A172 (cell line): ENCODE measurements at places on chromosomes 11 and 22. TPM values are rescaled to one million over a fixed set of nuclear protein-coding genes. Genes with fewer than 3 reads are reported as not detected.
A peak's percentile ranks its signal among the peaks of the same experiment; 100 is the strongest.

DKK3 gene
- total RNA-seq = 439 and 474 TPM in 2 replicates

PRR33 gene
- total RNA-seq = not detected in 2 replicates

- DNase-seq = no peak
Measured at GRCh38 chr22:19818324-19819207, 36.1 kb downstream of the GNB1L start.

C11orf86 gene
- not detected in 2 replicates for total RNA-seq

DNA sequence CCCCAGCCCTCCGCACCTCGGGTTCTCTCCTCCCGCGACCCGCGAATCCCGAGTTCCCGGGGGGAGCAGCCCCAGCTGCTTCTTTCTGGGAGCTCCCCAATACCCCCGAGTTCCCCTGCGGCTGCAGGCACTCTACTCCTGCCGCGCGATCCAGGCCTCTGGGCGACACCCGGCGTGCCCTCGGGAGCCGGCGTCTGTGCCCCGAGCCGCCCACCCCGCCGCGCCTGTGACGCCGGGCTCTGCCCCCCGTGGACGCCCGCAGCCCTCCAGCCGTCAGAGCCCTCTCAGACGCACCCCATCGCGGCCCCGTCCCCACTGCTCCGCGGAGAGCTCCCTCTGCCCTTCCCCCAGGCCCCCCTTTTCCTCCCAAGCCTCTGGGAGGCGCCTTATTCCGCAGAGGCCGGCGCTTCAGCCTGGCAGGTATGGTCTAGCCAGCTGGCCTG lies 422 bp downstream of the GLB1L2 start:
- no peak for DNase-seq

DNA sequence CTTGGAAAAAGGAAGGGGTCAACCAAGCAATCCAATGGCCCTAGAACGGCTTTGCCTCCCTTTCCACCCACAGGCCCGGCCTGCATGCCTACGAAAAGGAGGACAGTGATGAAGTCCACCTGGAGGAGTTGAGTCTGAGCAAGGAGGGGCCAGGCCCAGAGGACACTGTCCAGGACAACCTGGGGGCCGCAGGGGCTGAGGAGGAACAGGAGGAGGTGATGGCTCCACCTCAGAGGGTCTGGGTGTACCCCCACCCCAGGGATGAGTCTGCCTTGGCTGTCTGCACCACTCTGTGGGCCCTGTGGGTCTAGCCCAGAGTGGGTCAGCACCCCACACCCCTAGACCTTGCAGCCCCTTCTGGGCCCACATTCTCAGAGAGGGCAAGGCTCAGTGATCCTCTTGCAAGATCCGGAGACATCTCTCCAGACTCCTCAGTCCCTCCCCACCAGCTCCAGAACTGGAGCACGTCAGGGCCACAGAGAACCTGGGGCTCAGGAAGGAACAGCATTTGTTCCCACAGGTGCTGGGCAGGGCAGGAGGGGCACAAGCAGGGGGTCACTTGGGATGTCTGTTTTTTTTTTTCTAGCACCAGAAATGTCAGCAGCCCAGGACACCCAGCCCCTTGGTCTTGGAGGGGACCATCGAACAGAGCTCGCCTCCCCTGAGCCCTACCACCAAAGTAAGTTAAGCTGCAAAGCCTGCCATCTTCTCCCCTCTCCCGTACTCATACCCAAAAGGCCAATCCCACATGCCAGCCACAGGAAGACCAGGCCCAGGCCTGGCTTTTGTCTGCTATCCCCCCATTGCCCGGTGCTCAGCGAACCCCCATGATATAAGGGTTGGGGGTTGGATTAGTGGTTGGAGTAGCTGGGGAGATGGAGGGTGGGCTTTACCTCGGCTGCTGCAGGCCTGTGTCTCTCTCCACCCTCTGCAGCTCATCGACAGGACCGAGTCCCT lies 8.1 kb downstream of the PRR33 start:
- DNase-seq = no peak

BACE1 gene
- total RNA-seq = 12.3 and 13.2 TPM in 2 replicates

- DNase-seq = peak; percentile 84
Measured at GRCh38 chr22:32050678-32051515, 7.8 kb downstream of the SLC5A1 start.

TIGD3 gene
- 2.0 and 3.5 TPM in 2 replicates for total RNA-seq

SPDYC gene
- total RNA-seq = not detected in 2 replicates

- DNase-seq = no peak
Measured at GRCh38 chr11:122879785-122880184, 2.8 kb upstream of the JHY start.

DNA sequence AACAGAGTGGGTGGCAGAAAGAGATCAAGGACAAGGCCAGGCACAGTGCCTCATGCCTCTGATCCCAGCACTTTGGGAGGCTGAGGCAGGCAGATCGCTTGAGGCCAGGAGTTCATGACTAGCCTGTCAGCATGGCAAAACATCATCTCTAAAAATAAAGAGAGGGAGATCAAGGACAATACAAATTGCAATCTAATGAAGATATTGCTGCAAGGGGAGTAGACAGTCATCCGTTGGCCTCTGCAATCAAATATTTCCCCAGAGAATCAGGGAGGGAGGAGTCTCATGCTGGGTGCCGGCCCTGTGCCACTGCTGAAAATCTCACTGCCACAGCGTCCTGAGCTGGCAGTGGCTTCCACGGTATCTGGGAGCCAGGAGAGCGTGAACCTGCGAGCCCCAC lies 19.4 kb upstream of the IL17RA start:
- no peak for DNase-seq

DNA sequence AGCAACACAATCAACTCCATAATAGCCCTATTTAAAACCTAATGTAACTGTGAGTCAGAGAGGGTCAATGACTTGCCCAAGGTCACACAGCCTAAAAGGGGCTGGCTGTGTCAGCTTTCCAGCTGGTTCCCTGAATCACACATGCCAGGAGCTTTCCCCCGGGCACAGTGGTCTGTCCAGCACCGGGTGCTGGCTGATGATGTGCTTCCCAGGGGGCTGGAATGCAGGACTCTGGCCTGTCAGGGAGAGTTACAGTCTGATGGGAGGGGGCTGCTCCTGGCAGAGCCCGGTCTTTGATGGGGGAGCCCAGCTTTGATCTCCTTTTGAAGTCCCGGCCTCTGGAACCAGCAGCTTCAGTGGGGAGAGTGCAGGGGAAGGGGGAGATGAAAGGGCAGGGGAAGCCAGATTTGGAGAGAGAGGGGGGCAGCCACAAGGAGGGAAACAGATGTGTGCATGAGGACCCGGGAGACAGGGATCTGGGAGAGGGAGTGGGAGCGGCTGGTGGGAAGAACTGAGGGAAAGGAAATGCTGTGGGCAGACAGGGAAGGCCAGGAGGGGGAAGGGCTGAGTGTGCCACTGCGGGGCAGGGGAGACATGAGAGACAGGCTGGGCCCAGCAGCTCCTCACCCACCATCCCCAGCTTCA lies 102.7 kb downstream of the NECTIN1 start:
- no peak for DNase-seq

- no peak for DNase-seq
Measured at GRCh38 chr11:33266393-33267215, 9.4 kb downstream of the HIPK3 start.

- DNase-seq = peak; percentile 2
Measured at GRCh38 chr11:91265946-91266345, 958.7 kb upstream of the FAT3 start.

GRCh38 chr22:19970031-19970478 lies 28.4 kb upstream of the TXNRD2 start:
- DNase-seq = no peak

MAP6 gene
- total RNA-seq = 8.9 and 10.6 TPM in 2 replicates

DNA sequence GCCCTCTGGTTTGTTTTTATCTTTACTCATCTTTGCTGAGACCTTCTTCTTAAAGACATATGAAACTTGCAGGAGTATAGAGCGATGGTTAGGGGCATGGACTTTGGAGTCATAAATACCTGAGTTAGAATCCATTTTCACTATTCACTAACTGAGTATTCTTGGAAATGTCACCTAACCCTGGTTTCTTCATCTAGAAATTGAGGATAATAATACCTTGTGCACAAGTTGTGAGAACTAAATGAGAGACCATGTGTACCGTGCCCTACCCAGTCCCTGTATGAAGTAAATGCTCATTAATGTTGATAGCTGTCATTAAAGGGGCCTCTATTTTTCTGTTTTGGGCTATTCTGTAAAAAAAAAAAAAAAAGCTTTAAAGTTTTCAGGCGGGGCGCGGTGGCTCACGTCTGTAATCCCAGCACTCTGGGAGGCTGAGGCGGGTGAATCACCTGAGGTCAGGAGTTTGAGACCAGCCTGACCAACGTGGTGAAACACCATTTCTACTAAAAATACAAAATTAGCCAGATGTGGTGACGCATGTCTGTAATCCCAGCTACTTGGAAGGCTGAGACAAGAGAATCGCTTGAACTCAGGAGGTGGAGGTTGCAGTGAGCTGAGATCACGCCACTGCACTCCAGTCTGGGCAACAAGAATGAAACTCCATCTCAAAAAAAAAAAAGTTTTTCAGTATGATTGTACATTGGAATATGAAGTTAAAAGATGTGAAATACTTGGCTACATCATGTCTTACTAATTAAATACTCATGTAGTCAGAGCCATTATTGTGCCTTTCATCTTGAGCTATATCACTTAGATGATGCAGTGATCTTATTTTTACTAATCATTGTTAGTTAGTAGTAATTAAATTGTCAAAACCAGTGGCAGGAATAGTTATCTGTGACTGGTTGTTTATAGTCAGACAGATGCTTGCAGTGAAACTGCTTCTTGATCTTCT lies 95.0 kb downstream of the AMOTL1 start:
- DNase-seq = no peak

- peak; percentile 66 for DNase-seq
Measured at GRCh38 chr11:8219257-8220021, 44.2 kb downstream of the LMO1 start.

- peak; percentile 25 for DNase-seq
Measured at GRCh38 chr11:3165152-3165705, at the start of gene OSBPL5. Gene OSBPL5 (minus strand): TSS chr11:3165310. CDS start chr11:3129148, 36,162 bp downstream.

DNA sequence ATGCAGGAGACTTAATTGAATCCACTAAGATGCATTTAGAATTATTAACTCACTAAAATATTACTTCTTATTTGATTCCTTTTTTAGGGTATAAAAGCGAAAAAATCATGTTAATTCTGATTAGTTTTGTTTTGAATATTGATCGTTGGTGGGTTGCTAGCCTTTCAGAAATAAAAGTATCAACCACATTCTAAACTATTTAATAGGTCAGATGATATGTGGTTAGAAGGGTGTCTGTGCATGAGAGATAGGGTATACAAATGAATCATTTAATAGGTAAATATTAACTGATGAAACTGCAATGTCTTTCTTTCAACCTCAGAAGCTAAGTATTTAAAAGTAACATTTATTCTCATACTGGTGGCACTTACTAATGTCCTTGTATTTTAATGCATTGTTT lies 515.1 kb downstream of the CNTN5 start:
- DNase-seq = no peak

DNA sequence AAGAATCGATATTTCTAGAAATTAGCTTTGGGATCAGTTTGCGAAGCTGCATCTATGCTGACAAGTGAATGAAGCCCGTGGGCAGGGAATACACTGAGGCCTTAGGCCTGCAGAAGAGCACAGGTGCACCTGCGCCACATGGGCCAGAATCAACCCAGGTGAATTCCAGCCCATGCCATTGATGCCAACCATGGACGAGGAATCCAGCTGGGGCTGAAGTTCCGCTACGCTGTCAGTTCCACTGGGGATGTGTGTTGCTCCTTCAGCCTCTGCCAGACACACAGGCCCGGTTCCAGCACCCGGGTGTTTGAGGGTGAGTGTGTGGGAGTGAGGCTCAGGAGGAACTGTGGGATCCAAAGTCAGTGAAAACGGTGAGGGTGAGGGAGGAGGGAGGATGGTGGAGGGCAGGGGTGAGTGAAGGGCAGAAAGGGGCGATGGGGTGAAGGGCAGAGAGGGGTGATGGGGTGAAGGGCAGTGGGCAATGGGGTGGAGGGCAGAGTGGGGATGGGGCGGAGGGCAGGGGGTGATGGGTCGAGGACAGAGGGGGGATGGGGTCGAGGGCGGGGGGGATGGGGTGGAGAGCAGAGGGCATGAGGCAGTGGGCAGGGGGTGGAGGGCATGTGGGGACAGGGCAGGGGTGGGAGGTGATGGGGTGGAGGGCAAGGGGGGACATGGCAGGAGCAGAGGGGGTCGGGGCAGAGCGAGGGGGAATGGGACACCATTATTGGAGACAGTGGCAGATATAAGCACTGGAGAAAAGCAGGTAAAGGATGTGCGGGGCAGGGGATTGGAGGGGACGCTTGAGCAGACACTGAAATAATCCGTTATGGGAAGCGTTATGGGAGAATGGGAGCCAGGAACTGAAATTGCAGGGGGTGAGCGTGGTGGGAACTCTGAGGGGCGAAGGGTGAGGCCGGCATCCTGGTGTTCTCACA lies 931.6 kb downstream of the BRD1 start:
- DNase-seq = no peak

GRCh38 chr11:118010738-118011461 lies 24.7 kb downstream of the IL10RA start:
- no peak for DNase-seq

FUT4 gene
- 1.00 and 1.2 TPM in 2 replicates for total RNA-seq
